ENCODE measurements at places on chromosomes 1 and 21. TPM values are rescaled to one million over a fixed set of nuclear protein-coding genes. Genes with fewer than 3 reads are reported as not detected.

Gene ERG
- total RNA-seq: not detected

Gene SLC9C2
- total RNA-seq: not detected

Gene GBP6
- total RNA-seq: not detected

Gene LORICRIN
- total RNA-seq: not detected

Gene ZBTB8A
- total RNA-seq: 11.5 TPM

Gene TGFBR3
- 12.0 TPM for total RNA-seq

Gene NECTIN4
- total RNA-seq: 11.2 TPM

Gene OR2T3
- total RNA-seq: not detected

Gene ABCA4
- not detected for total RNA-seq

Gene ELAPOR1
- total RNA-seq: 0.58 TPM

Gene FOXO6
- 0.22 TPM for total RNA-seq

Gene FAF1
- 74.4 TPM for total RNA-seq

Gene ZSWIM5
- 0.32 TPM for total RNA-seq

Gene ITLN2
- not detected for total RNA-seq

Gene ADORA1
- 0.26 TPM for total RNA-seq

Gene ATP1A4
- not detected for total RNA-seq

Gene PLA2G2F
- total RNA-seq: not detected

Gene LAMC2
- 751 TPM for total RNA-seq

Gene SPTA1
- total RNA-seq: not detected

Gene UHMK1
- total RNA-seq: 76.9 TPM

Gene KPNA6
- 109 TPM for total RNA-seq

Gene LCK
- not detected for total RNA-seq

Gene ALX3
- total RNA-seq: not detected

Gene LCE1B
- total RNA-seq: 2.0 TPM

Gene MAN1C1
- not detected for total RNA-seq

Gene CRNN
- not detected for total RNA-seq

Gene LRRC47
- 53.0 TPM for total RNA-seq

Gene ETS2
- total RNA-seq: 109 TPM

Gene CLCA2
- total RNA-seq: 87.8 TPM

Gene GSTM5
- total RNA-seq: not detected

Gene SLC44A5
- total RNA-seq: 11.6 TPM

Gene IQGAP3
- 36.4 TPM for total RNA-seq

Gene FCRL2
- not detected for total RNA-seq

Gene PEAR1
- total RNA-seq: 8.8 TPM

Gene ACTL8
- 0.23 TPM for total RNA-seq

Gene GRIK3
- not detected for total RNA-seq

Gene OR2T2
- not detected for total RNA-seq

Gene FCRLB
- total RNA-seq: 1.3 TPM

Gene TNFRSF25
- 33.7 TPM for total RNA-seq

Gene ANGPTL3
- total RNA-seq: not detected

Gene OR2L8
- total RNA-seq: not detected
